Activated naive CD4-positive, alpha-beta T cell treated with anti-CD3 and anti-CD28 coated beads, Interleukin-2, amount 10 ng/mL, durations not matched to agents 7 days and 5 days (primary cell): ENCODE measurements at places on chromosomes 2 and 18.
A peak's percentile ranks its signal among the peaks of the same experiment; 100 is the strongest.

DNA sequence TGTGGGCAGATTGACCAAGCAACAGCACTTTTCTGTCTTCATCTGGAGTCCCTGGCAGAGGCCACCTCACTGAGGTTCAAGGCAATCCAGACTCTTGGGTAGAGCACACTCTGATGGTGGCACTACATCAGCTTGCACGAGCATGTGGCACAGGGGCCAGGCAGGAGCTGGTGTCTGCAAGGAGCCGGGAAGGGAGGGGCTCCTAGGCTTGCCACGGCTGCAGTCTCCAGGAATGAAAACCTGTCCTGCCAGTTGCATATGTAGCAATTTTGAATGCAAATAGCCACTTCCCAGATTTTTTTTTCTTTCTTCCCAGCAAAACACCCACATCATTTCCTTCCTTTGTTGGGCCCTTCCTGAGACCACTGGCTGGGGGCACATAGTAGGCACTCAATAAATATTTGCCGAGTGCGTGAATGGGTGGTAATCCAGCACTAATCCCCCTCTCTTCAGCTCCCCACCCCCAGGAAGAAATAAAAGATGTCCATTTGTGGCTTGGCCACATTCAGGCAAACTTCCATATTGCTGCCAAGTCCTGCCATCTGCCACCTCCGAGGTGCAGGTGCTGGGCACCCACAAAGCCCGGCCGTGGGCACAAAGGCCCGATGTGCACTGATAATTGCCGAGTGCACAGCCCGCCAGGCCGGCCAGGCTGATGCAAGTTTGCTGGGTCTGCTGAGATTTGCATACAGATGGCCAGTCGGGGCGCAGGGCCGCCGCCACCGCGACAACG is 72.4 kb downstream of the MYCN start:
- DNase-seq: no peak

DNA sequence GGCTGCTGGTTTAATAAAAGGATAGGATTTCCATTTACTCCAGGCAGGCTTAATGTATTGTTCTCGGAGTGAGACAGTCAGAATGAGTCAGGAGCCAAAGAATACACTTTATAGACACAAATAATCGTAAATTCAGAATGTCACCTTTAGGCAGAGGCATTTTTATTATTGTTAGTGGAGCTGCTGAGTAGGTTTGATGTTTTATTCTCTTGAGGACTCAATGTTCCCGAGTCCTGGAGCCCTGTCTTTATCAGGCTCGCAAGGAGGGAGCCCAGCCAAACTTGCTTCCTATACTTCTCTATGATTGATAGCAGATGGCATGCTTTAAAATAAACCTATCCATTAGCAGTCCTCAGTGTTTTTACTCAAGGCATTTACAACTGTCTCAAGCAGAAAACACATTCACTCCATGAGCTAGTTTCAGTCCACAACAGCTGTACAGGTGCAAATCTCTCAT is 492.3 kb upstream of the ZEB2 start:
- no peak for DNase-seq

GRCh38 chr18:66280470-66280869 is 323.4 kb downstream of the CDH19 start:
- DNase-seq: no peak

DNA sequence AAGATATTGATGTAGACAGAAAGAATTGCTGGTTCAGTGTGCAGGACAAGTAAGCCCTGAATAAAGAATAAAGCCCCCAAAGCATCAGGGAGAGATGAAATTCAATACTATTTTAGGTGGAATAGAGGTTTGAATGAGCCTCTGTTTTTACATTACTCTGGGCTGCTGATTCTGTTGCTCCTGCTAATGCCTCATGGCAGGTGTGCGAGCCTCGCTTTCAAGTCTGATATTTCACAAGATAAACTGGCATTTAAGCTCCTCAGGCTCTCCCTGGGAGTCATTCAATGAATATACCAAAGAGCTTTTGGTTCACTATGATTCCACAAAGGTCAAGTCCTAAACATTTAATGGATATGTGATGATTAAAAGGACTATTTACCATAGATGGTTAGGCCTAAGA is 601.0 kb upstream of the SLC39A10 start:
- DNase-seq: no peak

DNA sequence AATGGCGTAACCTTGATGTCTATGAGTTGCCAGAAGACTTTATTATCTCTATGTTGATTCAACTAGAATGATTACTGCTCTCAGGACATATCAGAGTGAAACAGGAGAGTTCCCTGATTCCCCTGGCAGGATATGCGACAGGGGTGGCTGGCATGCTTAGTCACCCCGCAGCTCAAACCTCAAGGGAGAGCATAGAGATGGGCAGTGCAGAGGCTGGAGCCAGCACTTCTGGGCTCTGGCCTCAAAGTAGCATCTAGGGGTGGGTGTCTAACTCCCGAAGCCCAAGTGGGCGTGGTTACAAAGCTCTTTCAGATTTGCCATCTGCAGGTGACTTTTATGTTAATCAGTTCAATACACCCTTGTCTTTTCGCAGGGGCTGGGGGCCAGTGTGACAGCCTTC is 391.6 kb downstream of the ADCYAP1 start:
- DNase-seq: no peak

DNA sequence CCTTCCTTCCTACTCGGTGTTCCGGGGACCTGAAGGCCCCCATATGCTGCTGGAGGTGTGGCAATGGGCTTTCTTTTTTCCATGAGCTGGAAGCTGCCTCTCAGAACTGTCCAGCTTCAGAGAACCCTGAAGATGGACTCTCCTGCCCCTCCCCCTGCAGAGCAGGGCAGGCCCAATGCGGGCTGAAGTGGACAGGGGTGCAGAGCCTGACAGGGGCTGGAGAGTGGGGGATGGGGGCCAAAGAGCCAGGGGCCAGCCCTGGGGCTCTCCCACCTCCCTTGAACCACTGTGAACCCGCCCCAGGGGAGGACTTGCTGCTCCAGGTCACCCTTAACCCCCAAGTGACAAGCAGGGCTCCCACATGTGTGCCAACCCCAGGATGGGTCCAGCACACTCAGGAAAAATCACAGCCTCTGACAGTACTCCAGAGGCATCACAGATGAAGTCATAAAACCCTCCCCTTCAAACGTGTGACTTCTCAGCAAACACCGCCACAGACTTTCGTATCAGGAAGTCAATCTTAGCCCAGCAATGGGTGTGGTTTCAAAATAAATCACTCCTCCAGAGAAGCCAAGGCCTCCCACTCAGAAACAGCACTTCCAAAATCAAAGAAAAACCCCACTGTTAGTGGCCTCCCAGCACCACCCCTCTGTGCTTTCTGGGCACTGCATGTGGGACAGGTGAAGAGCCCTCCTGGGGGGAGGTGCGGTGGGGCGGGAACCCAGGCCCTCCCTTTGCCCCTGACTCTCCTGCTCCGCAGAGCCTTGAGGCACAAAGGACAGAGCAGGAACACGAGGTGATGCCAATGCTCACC is 135.8 kb downstream of the HDAC4 start:
- DNase-seq: peak; percentile 83

GRCh38 chr2:196926562-196927375 is at the start of gene PGAP1:
PGAP1 (minus strand) TSS chr2:196926707; CDS start chr2:196926616, 91 bp downstream.
- peak; percentile 88 for DNase-seq
